K562 (cell line): ENCODE measurements at places on chromosomes 13 and 19.

DNA sequence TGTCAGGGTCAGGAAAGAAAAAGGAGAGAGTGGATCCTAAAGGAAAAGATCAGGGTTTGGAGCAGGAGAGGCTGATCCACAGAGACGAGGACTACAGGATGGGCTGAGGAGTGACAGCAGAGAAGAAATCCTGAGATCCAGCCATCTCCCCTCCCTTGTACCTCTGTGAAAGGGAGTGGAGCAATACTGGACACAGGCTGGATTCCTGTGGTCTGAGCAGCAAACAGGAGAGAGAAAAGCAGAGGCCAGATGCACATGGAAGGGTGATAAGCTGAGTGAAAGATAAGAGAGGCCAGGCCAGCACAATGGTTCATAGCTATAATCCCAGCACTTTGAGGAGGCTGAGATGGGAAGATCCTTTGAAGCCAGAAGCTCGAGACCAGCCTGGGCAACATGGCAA, 472.1 kb upstream of the TSHZ3 start:
- no peaks in the 10 kb centered on the region for H3K4me1 ChIP-seq
- no peak overlapping the region for H3K4me3 ChIP-seq
- H3K27ac ChIP-seq, result no peak overlapping the region
- no peaks in the 10 kb centered on the region for H3K27me3 ChIP-seq

DNA sequence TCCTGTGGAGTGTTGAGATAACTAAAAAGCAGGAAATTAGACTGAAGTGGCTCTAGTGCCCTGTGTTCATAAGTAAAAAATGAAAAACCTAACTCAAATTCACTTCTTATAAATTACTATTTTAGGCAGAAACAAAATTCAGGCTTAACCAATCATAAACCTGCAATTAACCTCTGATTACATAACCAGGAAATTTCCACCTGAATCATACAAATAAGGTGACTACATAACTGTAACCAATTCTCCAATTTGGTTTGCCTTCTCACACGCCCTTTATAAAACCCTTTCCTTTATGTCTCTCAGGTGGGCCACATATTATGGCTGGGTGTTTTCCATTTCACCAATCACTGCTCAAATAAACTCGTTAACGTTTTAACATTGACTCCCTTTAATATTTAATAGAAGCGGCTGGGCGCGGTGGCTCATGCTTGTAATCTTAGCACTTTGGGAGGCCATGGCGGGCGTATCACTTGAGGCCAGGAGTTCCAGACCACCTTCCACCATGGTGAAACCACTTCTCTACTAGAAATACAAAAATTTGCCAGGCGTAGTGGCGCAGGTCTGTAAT, 22.9 kb upstream of the ZNF724 start:
- H3K27me3 ChIP-seq, result no peaks in the 10 kb centered on the region
- DNase-seq, result no peak
- H3K27ac ChIP-seq, result no peak overlapping the region
- H3K4me1 ChIP-seq, result no peaks in the 10 kb centered on the region; the same call in 1 of the 2 replicates
- H3K4me3 ChIP-seq, result peak overlapping the region; percentile 40; the same call in 1 of the 2 replicates

DNA sequence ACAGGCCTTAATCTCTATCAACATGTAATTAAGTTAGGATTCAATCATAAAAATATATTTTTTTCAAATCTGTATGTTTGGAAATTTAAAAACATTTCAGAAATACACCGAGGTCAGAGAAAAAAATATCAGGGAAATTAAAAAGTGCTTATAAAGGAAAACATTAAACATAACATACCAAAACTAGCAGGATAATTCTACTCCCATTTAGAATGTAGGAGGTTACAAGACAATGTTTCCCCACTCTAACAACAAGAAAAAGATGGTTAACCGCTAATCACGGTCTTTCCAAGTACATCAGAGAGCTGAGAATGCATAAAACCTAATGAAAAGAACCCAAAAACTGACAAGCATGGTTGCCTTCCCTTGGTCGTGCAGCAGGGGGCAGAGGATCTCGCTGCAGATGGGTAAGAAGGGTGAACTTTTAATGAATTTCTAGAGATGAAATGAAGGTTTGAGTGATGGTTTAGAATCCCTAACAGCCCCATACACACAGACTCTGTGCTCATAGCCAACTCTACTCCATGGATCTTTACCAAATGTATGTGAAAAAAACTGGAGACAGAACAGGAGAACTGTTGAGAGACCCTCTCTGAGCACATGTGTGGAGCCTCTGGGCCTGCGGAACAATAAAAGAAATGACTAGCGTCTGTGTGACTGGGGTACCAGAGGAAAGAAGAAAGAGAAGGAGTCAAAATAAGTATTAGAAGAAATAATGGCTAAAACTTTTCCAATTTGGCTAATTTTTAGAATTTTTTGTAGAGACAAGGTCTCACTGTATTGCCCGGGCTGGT, 51.3 kb upstream of the LSM14A start:
- H3K4me1 ChIP-seq, result no peaks in the 10 kb centered on the region
- no peak overlapping the region for H3K27ac ChIP-seq
- H3K36me3 ChIP-seq, result no peaks in the 10 kb centered on the region
- peak; percentile 62 for DNase-seq
- peaks cover 21% of the 10 kb centered on the region; the same call in 2 of the 3 replicates for H3K27me3 ChIP-seq

GRCh38 chr13:26168237-26168814, 53.8 kb downstream of the RNF6 start:
- H3K27ac ChIP-seq, result no peak overlapping the region
- no peak for DNase-seq
- no peak overlapping the region for H3K4me3 ChIP-seq
- no peaks in the 10 kb centered on the region for H3K4me1 ChIP-seq

GRCh38 chr19:6970021-6970420, 51.2 kb downstream of the MBD3L2B start:
- H3K4me1 ChIP-seq, result no peaks in the 10 kb centered on the region
- no peak overlapping the region for H3K4me3 ChIP-seq
- no peaks in the 10 kb centered on the region for H3K36me3 ChIP-seq
- no peak for DNase-seq
- peaks cover 14% of the 10 kb centered on the region for H3K27me3 ChIP-seq

DNA sequence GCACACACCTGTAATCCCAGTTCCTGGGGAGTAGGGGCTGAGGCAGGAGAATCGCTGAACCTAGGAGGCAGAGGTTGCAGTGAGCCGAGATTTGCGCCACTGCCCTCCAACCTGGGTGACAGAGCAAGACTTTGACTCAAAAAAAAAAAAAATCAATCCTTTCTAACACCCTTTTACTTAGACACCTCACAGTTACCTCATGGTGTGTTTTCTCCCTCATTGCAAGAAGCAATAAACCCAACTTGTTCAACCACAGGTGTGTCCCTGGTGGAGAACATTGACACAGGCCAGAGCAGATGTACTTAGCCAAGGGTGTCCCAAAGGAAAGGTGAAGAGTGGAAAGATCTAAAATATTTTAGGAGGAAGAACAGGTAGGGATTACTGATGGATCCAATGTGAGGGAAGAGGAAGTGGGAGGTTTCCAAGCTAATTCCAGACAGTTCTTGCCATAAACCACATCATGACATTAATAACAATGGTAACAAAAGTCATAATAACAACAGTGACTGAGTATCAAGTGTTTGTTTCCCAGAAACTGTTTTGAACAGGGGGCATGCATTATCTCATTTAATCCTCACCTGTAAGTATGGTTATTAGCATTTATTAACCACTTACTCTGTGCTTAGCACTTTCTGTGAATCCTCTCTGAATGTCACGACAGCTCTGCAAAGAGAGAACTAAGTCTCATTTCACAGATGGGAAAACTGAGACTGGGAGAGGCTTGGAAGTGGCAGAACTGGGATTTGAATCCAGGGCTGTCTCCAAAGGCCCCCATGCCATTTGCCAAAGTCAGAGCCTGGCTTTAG, 3.1 kb upstream of the LYPD3 start:
- no peak for DNase-seq
- no peak overlapping the region for H3K4me3 ChIP-seq
- H3K36me3 ChIP-seq, result no peaks in the 10 kb centered on the region
- H3K4me1 ChIP-seq, result peaks cover 15% of the 10 kb centered on the region
- no peaks in the 10 kb centered on the region for H3K27me3 ChIP-seq

- peak; percentile 9 for DNase-seq
- H3K27ac ChIP-seq, result no peak overlapping the region
- H3K27me3 ChIP-seq, result no peaks in the 10 kb centered on the region
- H3K4me3 ChIP-seq, result no peak overlapping the region
- H3K36me3 ChIP-seq, result no peaks in the 10 kb centered on the region
These were observed 79.2 kb downstream of the UBL3 start for GRCh38 chr13:29771247-29771646.

DNA sequence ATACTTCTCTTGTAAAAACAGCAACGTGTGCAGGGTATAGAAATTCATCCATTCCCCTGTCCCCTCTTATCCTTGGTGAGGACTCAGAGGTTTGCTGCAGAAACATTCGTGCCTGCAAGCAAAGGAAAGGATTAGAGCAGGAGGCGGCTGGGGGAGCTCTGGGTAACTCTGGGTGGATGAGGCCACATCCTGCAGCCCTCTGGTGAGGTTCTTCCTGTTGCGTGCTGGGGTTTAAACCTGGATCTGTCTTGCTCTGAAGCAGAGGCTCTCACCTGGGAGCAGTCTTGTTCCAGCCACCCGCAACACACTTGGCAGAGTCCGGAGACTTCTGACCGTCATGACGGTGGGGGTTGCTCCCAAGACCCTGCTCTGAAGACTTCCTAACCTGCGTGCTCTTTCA, 69.2 kb downstream of the ATP11A start:
- H3K4me1 ChIP-seq, result peaks cover 12% of the 10 kb centered on the region; the same call in 2 of the 3 replicates
- DNase-seq, result no peak
- H3K4me3 ChIP-seq, result no peak overlapping the region
- H3K27ac ChIP-seq, result no peak overlapping the region
- no peaks in the 10 kb centered on the region for H3K27me3 ChIP-seq
- no peaks in the 10 kb centered on the region; the same call in 2 of the 3 replicates for H3K36me3 ChIP-seq

DNA sequence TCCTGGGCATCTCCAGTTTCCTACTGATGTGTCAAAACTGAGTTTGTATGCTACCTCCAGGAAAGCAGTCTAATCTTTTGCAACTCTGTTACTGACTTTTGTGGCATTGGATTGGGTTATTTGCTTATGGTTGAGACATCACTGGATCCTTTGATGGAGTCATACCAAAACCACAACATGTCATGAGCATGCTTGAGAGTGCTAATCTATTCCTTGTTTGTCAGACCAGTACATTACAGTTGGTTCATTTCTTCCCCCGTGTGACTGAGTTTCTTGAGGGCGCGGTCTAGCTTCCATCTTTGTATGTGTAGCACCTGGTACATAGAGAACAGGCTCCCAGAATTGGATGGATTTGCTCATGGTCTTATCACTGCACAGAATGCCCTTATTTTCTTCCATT, 43.2 kb downstream of the SUGT1 start:
- no peaks in the 10 kb centered on the region for H3K27me3 ChIP-seq
- H3K27ac ChIP-seq, result no peak overlapping the region
- H3K4me1 ChIP-seq, result no peaks in the 10 kb centered on the region

DNA sequence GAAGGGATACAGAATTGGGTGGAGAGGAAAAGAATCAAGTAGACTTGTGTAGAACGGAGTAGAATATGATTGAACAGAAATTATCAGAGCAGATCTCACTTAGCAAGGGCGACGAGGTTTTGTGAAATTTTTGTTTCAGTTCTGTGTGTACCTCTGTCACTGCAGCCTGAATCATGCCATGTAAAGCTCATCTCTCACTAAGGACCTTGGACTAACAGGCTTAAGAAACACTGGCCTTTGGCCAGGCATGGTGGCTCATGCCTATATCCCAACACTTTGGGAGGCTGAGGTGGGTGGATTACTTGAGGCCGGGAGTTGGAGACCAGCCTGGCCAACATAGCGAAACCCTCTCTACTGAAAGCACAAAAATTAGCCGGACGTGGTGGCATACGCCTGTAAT, 62.6 kb downstream of the MYH14 start:
- H3K27ac ChIP-seq, result no peak overlapping the region
- H3K36me3 ChIP-seq, result no peaks in the 10 kb centered on the region
- DNase-seq, result no peak
- H3K4me1 ChIP-seq, result peaks cover 25% of the 10 kb centered on the region; the same call in 2 of the 3 replicates

GRCh38 chr13:39099231-39099630, 61.0 kb downstream of the NHLRC3 start:
- no peak overlapping the region for H3K27ac ChIP-seq
- no peaks in the 10 kb centered on the region for H3K36me3 ChIP-seq
- H3K4me1 ChIP-seq, result no peaks in the 10 kb centered on the region
- DNase-seq, result no peak
- H3K27me3 ChIP-seq, result no peaks in the 10 kb centered on the region

- no peak for DNase-seq
- peaks cover 8% of the 10 kb centered on the region for H3K4me1 ChIP-seq
- peaks cover 51% of the 10 kb centered on the region; the same call in 2 of the 3 replicates for H3K36me3 ChIP-seq
These were observed 6.9 kb downstream of the B3GNT8 start for GRCh38 chr19:41420101-41420880.

GRCh38 chr13:43079392-43079931, 56.1 kb downstream of the DNAJC15 start:
- H3K27ac ChIP-seq, result no peak overlapping the region
- H3K27me3 ChIP-seq, result no peaks in the 10 kb centered on the region
- no peak overlapping the region for H3K4me3 ChIP-seq
- no peaks in the 10 kb centered on the region for H3K36me3 ChIP-seq
- DNase-seq, result no peak
- no peaks in the 10 kb centered on the region for H3K4me1 ChIP-seq

DNA sequence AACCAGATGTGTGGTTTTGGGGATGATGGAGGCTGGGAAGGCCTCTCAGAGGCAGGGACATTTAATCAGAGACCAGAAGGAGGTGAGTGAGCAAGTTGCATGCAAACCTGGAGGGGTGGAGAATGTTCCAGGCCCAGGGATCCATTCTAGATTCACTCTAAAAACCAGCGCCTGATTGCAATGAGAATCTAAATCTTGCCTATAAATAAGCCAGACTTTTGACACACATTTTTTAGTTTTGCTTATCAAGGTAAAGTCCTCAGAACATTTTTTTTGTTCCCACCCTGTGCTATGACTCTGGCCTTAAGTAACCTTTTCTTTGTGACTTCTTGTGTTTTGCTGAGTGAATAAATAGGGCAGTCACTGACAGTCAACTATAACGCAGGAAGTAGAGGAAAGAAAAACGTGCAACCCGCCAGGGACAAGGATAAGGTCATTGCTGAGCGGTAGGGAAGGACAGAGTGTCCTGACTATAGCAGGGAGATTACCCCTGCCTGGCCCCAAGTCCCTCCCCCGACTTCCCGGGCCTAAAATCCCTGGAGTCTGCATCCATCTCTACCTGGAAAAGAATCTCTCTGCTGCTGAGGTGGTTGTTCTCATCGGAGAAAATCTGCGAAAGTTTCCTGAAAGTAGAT, 14.4 kb downstream of the RGL3 start:
- DNase-seq, result no peak
- H3K4me1 ChIP-seq, result peaks cover 6% of the 10 kb centered on the region; the same call in 2 of the 3 replicates
- H3K27me3 ChIP-seq, result no peaks in the 10 kb centered on the region
- H3K27ac ChIP-seq, result no peak overlapping the region
- H3K4me3 ChIP-seq, result no peak overlapping the region

DNA sequence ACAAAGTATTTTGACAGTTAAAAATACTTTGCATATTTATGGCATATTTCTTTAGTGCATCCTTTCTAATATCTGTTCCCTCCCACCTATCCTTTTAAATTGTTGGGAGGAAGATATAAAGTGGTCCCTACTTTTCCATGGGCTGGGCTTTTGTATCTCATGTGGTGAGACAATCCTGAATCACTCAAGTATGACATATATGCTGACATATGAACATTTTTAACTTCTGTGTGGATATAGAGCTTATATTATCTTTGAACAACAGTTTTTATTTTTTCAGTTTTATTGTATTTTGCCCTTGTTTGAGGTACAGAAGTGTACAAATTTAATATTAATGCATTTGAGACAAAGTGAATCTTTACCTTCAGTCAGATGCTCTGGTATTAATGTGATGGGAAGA, 3.4 kb downstream of the ZMYM2 start:
- DNase-seq, result no peak
- H3K27ac ChIP-seq, result no peak overlapping the region
- no peaks in the 10 kb centered on the region for H3K27me3 ChIP-seq
- H3K4me1 ChIP-seq, result no peaks in the 10 kb centered on the region
